NCI-H187 (cell line): ENCODE measurements at places on chromosomes 3 and 15.

DNA sequence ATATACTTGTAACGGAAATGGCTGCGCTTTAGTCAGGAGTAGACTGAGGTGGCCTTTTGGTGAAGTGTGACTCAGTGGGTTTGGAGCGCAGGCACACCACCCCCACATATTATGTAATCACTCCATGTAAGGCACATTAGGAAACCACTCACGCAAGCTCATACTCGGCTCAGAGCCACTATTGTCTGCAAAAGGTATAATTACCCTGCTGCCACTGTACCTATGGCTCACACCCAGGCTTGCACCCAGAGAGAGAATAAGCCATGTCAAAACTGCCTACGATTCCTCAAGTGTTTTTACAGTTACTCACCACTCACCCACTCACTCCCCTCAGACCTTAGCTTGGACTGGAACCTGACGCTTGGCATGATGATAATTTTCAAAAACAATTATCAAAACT lies 611.9 kb upstream of the CCDC54 start:
- DNase-seq: no peak

DNA sequence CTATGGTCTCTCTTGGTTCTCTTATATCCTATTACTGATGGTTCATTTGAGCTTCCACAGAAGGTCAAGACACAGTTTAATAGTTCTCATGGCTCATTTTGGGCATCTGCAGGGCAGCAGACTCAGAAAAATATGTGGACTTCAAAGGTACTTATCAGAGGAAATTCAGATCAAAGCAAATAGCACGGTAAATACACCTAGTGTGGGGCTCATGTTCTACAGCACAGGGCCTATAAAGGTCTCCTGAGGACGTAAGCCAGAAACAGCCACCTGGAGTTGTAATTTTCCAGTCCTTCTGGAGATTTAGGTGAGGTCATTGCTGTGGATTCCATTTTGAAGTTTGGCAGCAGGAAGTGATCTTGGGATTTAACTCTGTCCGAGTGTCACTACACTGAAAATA lies 134.5 kb upstream of the SGO1 start:
- no peak for DNase-seq

GRCh38 chr3:17938313-17938712 lies 195.9 kb upstream of the TBC1D5 start:
- DNase-seq: no peak

GRCh38 chr3:101151286-101151913 lies 158.2 kb upstream of the ABI3BP start:
- DNase-seq: no peak

GRCh38 chr3:163946785-163947184 lies 1131.5 kb downstream of the SI start:
- no peak for DNase-seq

DNA sequence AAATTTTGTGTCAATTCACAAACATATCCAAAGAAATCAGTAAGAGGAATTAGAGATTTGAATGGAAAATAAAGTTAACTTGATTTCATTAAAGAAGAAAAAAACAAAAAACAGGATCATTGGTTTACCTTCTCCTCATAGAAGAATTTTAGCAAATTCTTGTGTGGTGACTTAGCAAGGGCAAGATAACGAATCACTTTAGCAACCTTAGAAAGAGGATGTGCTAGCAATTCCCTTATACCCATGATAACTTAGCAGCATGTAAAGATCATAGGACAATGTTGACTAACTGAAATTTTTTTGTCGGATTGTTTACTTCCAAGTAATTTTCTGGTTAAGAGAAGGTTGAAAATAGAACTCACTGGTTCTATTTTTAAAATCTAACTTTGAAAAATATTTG lies 609.3 kb downstream of the GBE1 start:
- DNase-seq: no peak

DNA sequence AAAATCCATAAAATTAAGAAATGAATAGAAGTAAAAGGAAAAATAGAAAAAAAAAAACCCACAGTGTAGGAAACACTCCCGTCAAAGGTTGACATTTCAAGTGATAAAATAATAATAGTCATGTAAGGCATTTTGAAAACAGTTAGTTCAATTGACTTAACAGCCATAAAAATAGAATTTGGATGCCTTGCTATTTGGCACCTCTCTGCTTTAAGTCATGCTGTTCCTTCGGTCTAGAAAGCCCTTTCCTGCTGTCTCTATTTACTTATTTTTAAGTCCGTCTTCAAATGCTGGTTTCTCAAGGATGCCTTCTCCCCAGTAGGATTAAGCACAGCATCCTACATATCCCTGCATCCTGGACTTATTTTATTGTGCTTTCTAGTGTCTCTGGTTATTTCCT lies 22.3 kb upstream of the RETNLB start:
- DNase-seq: no peak

GRCh38 chr3:40382617-40382979 lies 4.4 kb upstream of the ENTPD3 start:
- no peak for DNase-seq

- DNase-seq: no peak
Observed at GRCh38 chr3:73558727-73559075, 66.0 kb downstream of the PDZRN3 start.

DNA sequence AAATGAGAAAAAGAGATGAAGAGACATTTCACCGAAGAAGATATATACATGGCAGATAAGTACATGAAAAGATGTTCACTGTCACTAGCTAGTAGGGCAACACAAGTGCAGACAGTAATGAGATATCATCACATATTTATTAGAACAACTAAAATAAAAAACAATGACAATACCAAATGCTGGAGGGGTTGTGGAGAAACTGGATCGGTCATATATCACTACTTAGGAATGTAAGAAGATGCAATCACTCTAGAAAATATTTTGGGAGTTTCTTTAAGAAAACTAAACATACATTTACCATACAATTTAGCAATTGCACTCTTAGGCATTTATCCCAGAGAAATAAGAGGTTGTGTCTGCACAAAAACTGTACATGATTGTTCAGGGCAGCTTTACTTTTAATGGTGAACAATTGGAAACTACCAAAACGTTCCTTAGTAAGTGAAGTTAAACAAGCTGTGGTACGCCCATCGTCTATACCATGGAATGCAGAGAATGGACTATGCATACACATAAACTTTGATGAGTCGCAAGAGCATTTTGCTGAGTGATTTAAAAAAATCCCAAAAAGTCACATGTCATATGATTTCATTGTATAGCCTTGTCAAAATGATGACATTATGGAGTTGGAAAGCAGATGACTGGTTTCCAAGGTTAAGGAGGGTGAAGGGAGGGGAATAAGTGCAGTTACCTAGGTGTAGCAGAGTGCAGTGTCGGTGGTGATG lies 149.0 kb upstream of the UBE3A start:
- DNase-seq: no peak

DNA sequence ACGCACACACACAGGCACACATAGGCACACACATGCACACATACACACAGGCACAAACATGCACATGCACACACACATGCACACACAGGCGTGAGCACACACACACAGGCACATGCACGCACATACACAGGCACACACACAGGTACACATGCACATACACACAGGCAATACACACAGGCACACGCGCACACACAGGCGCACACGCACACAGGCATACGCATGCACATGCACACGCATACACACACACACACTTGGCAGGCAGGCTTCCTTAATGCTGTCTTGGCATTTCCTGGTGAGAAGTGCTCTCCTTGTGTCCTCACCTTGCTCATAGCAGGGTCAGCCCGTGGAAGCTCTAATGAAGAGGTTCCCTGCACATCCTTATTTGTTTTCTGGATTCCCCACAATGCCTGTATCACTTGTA lies 8.4 kb upstream of the SLCO2A1 start:
- no peak for DNase-seq

DNA sequence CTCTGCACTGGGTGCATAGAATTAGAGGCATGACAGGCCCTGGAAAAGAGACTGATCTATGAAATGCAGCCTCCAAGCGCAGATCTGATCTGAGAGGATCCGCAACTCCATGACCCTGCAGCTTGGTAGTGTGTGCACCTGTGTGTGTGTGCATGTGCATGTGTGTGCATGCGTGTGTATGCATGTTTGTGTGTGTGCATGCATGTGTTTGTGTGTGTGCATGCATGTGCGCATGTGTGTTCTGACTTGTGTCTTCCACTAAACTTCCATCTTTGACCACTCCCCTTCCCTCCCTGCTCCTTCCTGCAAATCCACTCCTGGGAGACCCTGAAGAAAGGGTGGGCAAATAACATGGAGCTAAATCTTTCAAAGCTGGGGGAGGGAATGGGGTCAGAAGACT lies 256.9 kb downstream of the PLCL2 start:
- no peak for DNase-seq

DNA sequence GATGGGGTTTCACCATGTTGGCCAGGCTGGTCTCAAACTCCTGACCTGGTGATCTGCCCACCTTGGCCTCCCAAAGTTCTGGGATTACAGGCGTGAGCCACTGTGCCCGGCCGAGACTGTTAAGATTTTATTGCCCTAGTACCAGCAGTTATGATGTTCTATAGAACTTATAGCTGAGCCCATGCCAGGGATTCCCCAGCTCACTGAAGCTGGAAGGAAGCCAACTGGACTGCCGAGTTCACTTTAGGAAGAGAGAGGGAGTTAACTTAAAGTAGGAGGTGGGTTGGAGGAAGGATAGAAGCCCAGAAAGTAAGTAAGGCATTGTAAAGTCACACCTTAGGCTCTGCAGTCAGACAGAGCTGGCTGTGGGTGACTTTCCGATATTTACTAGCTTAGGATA lies 101.1 kb upstream of the BOC start:
- DNase-seq: no peak

- no peak for DNase-seq
Observed at GRCh38 chr3:45894015-45894414, 7.7 kb downstream of the CCR9 start.

- no peak for DNase-seq
Observed at GRCh38 chr3:172717493-172718088, 6.7 kb upstream of the NCEH1 start.

- DNase-seq: no peak
Observed at GRCh38 chr15:66679657-66680108, 22.4 kb upstream of the SMAD6 start.

- DNase-seq: peak; percentile 3
Observed at GRCh38 chr3:632571-633170, 436.1 kb downstream of the CHL1 start.
